ENCODE measurements at places on chromosomes 12 and 14.
A peak's percentile ranks its signal among the peaks of the same experiment; 100 is the strongest.

DNA sequence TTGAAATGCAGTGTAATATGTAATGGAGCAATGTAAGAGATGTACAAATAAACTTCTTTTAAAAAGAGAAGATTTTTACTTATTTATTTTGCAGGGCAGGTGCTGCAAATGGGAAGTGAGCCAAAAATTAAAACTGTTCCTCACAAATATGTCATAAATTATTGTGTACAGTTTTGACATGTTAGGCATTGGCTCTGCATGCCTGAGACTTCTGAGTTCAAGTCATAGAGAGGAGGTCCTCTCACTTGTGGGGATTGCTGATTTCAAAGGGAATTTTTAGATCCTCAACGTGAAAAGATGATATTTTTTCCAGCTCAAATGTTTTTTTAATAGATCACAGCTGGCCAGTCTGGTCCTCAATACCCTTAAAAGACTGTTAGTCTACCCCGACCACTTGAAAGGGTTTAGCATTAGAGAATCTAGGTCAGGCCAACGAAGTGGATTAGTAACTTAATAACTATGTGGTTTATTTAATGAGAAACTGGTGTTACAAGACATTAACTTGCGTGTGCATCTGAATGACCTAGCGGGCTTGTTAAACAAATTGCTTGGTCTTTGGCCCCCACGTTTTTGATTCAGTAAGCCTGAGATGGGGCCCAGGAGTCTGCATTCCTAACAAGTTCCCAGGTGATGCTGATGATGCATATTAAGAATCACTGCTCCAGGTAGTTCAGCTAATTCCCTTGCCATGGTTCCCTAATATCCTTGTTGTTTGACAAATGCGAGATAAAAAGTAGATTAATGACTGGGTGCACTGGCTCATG is 30.9 kb upstream of the WDR89 start:
- no peak for DNase-seq

GRCh38 chr12:116672842-116673516 is 64.9 kb downstream of the SPRING1 start:
- DNase-seq: no peak

- no peak for DNase-seq
These were observed 126.7 kb downstream of the TTC6 start for GRCh38 chr14:37721976-37722659.

- DNase-seq: no peak
These were observed 177.9 kb downstream of the KICS2 start for GRCh38 chr12:64044191-64044590.

DNA sequence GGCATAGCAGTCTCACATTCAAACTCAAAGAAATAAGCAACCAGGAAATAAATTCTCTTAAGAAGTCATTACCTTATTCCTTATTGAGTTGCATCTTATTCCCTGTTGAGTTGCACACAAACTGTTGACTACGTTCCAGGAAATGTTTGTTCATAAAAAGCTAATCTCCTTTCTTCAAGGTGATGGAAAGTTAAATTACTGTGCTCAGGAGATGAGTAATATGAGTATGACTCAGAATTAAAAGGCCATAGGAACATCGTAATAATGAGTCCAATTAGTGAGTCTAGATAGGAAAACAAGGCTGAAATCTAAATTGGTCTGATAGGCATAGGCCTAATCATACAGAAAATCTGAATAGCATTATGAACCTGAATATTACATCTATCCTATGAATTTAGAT is 203.1 kb downstream of the SLC2A13 start:
- no peak for DNase-seq

DNA sequence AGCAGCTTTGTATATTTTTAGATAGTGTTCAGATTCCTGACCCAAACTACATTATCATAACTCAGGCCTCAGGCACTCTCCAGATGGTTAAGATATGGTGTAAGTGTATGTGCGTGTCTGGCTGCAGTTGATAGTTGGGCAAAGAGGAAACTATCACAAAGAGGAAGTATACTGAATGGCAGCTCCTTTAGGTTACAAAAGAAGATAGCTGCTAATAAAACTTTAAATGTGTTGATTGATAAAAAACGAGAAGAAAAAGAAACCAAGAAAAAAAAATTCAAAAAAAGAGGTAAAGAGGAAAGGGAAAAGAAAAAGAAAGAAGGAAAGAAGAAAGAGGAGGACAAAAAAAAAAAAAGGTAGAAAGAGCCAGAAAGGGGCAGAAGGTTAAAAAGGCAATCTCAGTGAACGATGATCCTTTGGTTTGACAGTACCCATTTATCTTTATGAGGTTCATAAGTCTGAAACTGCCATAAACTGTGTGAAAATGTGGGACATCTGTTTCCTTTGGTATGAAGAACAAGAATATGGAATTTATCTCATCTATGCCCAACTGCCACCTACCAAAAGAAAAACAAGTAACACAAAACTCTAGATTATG is 42.2 kb downstream of the TAOK3 start:
- DNase-seq: no peak

DNA sequence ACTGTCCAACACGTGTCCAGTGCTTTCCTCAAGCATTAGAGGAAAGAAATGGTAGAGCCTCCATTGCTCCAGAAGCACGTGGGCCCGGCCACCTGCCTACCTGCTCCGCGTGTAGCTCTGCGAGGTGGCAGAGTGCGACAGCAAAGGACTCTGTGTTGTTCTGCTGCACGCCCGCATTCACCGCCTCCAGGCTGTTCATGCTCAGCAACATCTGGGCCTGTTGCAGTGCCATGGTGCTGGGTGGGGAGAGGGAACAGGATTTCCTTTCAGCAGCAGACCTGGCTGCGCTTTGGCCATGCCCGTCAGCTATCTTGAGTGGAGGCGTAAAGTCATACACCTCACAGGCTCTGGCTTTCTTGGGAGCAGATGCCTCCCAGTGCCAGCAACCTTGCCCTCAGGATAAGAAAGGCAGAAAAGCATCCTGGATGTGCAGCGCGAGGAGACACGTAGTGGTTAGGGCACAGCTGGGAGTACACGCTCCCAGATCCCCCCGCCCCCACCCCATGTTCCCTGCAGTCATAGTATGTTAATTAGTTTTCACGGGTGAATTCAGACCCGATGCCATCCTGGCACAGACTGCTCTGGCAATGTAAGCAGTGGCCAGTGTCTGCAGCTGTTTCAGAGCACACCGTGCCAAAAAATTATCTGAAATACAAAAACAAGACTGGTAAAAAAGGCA is 25.1 kb downstream of the ANAPC5 start:
- DNase-seq: no peak

DNA sequence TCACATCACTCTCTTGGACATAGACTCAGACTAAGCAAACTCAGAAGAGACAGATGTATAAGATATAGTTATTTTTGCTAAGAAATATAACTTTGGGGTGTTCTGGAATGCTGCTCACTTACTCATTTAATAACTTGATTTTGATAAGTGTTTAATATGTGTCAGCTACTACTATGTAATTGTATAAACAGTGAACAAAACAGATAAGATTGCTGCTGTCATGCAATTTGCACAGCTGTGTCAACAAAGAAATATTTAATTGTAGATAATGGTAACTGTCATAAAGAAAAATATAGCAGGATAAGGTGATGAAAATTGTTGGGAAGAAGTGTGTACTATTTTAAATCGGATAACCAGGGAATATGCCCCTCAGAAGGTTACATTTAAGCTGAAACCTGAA is 84.1 kb upstream of the ZDHHC17 start:
- DNase-seq: no peak

- no peak for DNase-seq
These were observed 115.0 kb downstream of the RPAP3 start for GRCh38 chr12:47590771-47591360.

- no peak for DNase-seq
These were observed 611.0 kb downstream of the CCER1 start for GRCh38 chr12:90343966-90344365.

GRCh38 chr12:49537231-49537751 is 1.5 kb upstream of the KCNH3 start:
- peak; percentile 69 for DNase-seq

DNA sequence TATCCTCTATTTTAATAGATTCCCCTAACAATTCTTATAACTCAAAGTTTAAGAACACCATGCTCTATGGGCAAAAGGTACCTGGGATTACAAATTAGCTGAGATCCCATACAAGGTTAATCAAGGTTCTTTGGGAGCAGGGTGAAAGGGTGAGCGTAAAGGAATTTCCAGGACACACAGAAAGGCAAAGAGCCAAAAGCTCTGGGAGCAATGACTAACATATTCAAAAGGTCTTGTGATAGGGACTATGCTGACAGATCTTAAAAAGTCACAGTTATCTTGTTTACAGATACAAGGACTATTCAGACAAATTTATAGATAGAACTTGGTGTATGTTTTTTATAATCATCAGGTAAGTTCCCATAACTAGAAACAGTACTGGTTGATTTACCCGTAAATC is 19.5 kb upstream of the PPFIBP1 start:
- no peak for DNase-seq

DNA sequence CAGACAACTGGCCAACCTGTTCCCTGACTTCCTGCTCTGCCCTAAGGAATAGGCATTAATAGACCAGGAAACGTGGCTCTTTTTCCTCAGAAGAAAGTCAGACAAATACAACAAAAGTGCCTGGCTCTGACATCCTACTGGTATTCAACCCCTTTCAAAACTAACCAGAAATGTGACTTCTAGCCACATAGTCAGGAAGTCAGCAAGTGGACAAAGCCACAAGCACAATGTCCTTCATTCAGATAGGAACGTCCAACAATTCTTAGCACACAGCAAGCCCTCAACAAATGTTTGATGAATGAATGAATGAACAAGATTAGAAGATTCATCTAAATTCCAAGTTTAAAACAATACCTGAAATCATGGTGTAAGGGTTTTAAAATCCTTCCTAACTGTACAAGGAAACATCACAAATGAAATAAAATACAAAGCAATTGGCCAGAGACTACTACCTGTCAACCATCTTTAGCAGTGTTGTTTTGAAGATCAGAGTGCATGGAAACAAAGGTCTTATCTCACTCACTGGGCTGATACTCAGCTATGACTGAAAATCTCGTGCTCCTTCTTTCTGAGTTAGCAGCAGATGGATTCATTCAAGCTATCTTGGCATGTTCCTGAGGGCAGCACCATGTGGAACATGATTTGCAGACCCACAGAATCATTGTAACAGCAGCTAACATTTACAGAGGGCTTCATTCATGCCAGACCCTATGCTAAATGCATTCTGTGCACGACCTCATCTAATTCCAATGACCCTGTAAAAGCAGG is 16.5 kb downstream of the APPL2 start:
- no peak for DNase-seq

Data from Right ventricle myocardium inferior (tissue), 1 donor.